ENCODE measurements at places on chromosomes 7 and 10. TPM values are rescaled to one million over a fixed set of nuclear protein-coding genes. Genes with fewer than 3 reads are reported as not detected.

- no peak for DNase-seq
Observed at GRCh38 chr7:140883378-140883777, 41.4 kb downstream of the BRAF start.

- DNase-seq: no peak
Observed at GRCh38 chr7:30032310-30033125, 4.3 kb downstream of the PLEKHA8 start.

- no peak for DNase-seq
Observed at GRCh38 chr10:125783408-125783807, 7.8 kb upstream of the MMP21 start.

The INA gene
- not detected for total RNA-seq
